ENCODE measurements at places on chromosomes 16 and 17.

- no peak for DNase-seq
Observed at GRCh38 chr16:5018793-5019192, 14.9 kb downstream of the NAGPA start.

DNA sequence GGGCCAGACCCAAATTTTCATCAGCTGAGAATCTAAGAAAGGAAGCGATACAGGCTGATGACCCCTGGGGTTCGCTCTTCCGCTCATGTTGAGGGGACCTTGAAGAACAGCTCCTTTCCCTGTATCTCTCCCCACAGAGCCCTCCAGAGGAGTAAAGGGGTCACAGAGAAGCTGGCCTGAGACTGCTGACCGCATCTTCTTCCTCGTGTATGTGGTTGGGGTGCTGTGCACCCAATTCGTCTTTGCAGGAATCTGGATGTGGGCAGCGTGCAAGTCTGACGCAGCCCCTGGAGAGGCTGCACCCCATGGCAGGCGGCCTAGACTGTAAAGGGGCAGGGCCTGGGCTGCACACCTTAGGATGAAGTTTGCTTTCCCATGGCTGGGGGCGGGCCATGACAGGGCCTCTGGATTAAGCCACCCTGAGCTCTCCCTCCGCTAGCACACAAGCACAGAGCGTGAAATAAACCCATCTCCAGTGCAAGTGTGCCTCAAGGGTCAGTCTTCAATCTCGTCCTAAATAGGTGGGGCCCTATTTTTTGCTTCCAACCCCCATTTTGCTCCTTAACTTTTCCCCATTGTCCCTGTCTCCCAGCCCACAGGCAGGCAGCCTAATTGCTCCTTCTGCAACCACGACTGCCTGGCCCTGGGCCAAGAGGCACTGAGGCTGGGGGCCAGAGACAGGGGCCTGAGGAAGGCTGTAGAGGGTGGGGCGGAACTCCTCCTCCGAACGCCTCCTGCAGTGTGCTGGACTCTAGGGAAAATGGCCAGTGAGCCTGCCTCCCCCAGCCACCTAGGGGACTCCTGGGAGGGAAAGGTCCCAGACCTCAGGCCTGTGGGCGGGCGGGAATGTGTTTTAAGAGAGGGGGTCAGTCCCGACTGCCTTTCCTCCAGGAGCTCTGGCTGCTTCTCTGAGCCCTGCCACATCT, 3.6 kb downstream of the ZACN start:
- no peak for DNase-seq

DNA sequence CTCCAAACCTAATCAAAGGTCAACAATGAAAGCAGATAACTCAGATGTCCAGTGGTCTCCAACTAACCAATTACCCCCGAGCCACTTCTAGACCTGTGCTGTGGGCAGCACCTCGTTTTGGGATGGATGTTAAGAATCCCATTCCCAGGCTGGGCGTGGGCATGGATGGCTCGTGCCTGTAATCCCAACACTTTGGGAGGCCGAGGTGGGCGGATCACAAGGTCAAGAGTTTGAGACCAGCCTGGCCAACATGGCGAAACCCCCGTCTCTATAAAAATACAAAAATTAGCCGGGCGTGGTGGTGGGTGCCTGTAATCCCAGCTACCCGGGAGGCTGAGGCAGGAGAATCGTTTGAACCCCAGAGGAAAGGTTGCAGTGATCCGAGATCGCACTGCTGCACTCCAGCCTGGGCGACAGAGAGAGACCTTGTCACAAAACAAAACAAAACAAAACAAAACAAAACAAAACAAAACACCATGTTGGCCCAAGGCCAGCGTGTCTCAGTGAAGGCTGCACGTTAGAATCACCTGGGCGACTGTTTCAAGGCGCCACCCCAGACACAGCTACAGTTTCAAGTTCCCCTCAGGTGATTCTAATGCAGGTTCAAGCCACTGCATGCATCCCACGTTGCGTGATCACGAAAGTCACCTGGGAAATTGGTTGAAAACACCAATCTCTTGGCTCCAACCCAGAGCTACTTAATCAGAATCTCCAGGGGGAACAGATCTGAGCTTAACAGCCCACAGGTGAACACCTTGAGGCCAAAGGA, 21.3 kb downstream of the COX4I1 start:
- DNase-seq, result no peak

DNA sequence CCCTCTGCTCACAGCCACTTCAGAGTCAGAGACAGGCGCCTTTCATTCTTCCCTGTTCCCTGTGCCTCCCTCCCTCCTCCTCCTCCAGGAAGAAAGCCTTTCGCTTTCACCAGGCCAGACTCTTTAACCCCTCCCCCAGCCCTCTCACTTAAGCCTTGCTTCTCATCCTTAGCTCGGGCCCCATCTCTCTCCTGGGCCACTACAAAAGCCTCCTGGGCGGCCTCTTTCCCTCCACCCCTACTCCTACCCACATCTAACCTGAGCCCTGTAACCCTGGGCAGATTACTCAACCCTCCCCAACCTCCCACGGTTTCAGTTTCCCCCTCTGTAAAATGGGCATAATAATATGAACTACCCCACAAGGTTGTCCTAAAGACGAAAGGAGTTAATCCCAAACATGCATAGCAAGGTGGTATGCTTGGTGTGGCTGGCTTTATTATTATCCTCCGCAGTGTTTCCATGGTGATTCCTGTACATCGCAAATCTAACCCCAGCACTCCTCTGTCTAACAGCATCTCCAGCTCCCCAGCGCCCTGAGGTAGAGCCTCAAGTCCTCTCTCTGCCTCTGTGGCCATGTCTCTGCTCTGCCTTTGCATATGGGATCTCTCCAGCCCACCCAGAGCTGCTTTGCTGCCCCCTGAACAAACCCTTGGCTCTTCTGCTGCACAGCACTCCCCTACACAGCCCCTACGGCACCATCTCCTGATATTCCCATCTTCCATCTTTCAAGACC, 17.7 kb downstream of the PIMREG start:
- DNase-seq, result peak; percentile 50

GRCh38 chr16:58280146-58280845, 14.5 kb downstream of the PRSS54 start:
- DNase-seq, result no peak

- no peak for DNase-seq
Observed at GRCh38 chr16:75131081-75131480, 14.5 kb upstream of the LDHD start.

GRCh38 chr16:14640538-14640937, 7.8 kb downstream of the BFAR start:
- no peak for DNase-seq

DNA sequence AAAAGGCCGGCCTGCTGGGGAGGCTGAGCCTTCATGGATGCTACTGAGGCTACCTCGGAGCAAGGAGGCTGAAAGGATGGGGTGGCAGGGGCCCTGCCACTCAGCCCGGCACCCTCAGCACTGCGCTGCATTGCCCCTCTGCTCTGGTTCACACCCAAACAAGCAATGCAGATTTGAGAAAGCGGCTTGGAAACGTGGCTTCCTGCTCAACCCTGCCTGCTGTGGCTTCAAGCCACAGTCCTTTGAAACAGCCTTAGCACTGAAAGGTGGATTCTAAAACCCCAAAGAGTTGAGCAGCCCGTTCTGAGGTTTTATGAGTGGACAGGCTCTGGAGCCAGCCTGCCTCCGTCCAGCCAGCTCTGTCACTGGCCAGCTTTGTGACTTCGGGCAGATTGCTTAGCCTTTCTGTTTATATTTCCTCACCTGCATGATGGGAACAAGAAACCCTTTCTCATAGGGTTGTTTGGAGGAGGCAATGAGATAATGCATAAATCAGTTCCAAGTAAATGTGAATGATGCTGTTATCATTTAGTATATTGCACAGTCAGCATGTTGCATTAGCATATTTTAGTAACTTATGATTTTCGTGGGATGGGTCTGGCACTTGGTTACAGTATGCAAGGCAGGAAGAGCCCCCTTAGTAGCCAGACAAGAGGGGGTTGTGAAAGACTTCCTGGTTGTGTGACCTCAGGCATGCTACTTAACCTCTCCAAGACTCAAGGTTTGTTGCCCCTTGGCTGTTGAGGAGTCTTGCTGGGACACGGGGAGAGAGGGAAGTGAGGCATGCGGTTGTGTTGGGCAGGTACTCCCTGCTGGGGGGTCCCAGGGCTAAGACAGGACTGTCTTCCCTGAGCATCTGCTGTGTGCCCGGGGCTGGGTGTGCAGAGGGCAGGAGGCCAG, 23.6 kb downstream of the CRISPLD2 start:
- no peak for DNase-seq

GRCh38 chr17:72853440-72854415, 238.8 kb downstream of the SLC39A11 start:
- DNase-seq, result no peak

GRCh38 chr16:88815901-88816589, 4.3 kb upstream of the APRT start:
- peak; percentile 27 for DNase-seq

- DNase-seq, result peak; percentile 61
Observed at GRCh38 chr17:78168903-78169793, 767 bp downstream of the SYNGR2 start.

GRCh38 chr17:66727634-66728570, 107.0 kb upstream of the CACNG5 start:
- DNase-seq, result peak; percentile 50

DNA sequence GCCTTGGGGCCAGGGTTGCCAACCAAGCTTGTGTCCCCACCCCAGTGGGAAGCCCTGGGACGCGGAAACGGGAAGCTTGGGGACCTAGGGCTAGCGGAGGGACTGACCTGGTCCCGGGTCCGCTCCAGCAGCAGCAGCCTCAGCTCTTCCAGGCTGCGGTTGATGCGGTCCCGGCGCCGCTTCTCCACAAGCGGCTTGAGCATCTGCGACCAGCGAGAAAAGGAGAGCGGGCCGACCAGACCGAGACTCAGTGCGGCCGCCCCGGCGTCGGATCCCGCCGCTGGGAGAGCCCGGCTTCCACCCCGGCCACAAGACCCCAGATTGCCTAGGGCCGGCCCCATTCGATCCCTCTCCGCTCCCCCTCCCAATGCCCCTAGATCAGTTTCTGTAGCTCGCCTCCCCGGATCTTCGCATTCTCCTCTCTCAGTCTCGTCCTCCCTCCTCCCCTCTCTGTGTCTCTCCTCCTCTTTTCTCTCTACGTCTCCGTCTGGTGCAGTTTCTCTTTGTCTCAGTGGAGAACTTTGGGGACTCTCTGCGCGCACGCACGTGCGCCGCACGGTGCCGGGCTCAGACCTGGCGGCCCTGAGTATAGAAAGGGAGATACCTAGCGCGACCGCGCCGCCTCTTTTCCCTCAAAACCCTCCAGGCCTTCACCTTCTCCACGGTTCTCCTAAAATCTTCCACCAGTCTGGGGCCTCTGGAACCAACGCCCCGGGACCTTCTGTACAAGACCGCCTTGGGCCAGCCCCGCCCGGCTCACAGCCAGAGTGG, 797 bp downstream of the HES7 start:
- DNase-seq, result peak; percentile 68
